ENCODE measurements at places on chromosomes 16 and 17.
A peak's percentile ranks its signal among the peaks of the same experiment; 100 is the strongest.

GRCh38 chr16:48047720-48048119, 108.1 kb downstream of the ABCC12 start:
- DNase-seq: no peak

- no peak for DNase-seq
Measured at GRCh38 chr17:56913353-56913866, 439 bp downstream of the TRIM25 start.

- DNase-seq: no peak
Measured at GRCh38 chr16:78884204-78884603, 716.3 kb downstream of the MAF start.

DNA sequence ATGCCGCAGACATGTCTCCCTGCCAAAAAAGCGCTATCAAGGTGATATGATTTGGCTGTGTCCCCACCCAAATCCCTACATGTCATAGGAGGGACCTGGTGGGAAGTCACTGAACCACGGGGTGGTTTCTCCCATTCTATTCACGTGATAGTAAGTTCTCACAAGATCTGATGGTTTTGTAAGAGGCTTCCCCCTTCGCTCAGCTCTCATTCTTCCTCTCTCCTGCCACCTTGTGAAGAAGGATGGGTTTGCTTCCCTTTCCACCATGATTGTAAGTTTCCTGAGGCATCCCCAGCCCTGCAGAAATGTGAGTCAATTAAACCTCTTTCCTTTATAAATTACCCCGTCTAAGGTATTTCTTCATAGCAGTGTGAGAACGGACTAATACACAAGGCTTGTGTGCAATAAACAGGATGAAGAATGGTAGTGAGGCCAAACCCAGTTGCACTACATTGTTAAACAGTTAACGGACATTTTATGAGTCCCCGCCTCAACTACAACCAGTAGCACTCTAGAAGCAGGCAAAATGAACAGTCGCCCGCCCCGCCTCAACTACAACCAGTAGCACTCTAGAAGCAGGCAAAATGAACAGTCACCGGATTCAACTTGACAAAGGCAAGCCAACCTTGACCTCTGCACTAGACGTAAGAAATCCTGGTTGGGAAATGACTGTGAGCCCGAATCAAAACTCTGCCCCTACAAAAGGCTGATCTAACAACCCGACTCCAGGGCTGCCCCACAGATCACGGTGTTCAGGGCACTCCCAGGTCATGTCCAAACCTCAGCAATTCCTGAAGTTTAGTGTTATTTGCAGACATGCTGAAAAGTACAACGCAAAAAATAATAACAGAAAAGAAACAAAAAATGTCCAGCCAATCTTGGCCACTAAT, 26.3 kb downstream of the VPS53 start:
- peak; percentile 21 for DNase-seq

DNA sequence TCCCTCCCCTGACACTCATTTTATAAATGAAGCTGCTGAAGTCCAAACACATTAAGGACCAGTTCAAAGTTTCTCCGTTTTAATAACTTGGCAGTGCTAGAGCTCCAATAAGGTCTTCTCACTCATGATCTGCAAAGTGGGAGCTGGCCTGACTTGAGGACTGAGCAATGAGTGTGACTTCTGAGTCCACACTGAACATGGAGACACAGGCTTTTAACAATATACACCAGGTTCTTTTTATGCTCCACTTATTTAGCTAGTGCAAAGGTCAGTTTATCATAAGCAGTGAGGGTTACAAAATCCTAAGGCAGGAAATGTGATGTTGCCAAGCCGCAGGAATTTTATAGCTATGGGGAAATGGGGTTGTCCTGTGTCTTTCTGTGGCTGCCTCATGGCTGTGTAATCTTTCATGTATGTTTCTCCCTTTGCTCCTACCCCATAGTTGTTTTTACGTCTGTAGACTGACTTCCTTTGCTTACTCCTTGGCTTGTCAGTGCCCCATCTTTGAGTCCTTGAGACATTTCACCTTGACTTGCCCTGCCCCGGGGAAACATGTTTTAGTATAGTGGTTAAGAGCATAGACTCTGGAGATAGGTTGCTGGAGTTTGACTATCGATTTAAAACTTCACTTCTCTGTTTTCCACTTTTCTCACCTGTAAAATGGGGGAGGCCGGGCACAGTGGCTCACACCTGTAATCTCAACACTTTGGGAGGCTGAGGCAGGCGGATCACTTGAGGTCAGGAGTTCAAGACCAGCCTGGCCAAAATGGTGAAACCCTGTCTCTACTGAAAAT, 12.2 kb upstream of the MMD start:
- DNase-seq: no peak

DNA sequence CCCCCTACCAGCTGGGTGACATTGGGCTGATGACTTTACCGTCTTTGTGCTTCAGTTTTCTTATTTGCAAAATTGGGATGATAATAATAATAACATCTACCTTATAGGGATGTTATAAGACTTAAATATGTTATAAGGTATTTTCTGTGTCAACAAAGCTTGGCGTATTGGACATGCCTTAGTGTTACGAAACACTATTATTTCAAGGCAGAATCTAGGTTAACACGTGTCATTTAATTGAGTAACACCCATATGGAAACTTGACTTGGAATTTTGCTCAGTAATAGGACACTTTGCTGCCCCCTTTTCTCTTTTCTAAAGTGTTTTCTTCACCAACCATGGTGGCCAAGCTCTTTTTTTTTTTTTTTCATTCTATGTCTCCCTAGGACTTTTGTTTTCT, 294.2 kb upstream of the SALL1 start:
- no peak for DNase-seq

- DNase-seq: peak; percentile 92
Measured at GRCh38 chr17:76276461-76277299, 11.5 kb downstream of the UBALD2 start.

GRCh38 chr16:85617948-85618347, 4.8 kb downstream of the GSE1 start:
- peak; percentile 32 for DNase-seq

- DNase-seq: no peak
Measured at GRCh38 chr16:57000271-57001025, 11.1 kb downstream of the NLRC5 start.

DNA sequence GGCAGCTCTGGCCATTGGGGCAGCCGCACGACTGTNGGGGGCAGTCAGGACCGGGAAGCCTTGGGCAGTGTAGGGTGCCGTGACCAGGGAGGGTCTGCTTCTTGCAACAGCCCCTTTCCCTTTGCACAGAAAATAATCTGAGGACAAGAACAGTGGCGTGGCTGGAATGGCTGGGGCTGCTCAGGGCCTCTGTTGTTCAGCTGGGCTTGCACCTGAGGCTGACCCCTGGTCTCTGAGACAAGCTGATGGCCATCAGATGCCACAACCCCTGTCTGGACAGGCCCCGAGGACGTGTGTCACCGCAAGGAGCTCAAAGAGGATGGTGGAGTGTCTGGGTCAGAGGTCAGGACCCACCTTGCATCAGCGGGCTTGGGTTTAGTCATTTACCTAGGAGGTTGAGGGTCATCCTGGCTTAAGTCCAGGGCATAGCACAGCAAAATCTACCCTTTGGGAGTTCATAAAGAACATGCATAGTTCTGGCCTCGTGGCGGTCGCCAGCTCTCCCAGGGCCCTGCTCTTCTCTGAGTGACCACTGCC, 46.9 kb downstream of the METRNL start:
- no peak for DNase-seq

- no peak for DNase-seq
Measured at GRCh38 chr17:269616-270514, 82.7 kb downstream of the RPH3AL start.

- no peak for DNase-seq
Measured at GRCh38 chr16:84614623-84614967, 3.3 kb downstream of the COTL1 start.

- peak; percentile 52 for DNase-seq
Measured at GRCh38 chr17:7932483-7932891, 481 bp downstream of the CNTROB start.

- no peak for DNase-seq
Measured at GRCh38 chr17:42034059-42034458, 14.2 kb downstream of the NKIRAS2 start.

DNA sequence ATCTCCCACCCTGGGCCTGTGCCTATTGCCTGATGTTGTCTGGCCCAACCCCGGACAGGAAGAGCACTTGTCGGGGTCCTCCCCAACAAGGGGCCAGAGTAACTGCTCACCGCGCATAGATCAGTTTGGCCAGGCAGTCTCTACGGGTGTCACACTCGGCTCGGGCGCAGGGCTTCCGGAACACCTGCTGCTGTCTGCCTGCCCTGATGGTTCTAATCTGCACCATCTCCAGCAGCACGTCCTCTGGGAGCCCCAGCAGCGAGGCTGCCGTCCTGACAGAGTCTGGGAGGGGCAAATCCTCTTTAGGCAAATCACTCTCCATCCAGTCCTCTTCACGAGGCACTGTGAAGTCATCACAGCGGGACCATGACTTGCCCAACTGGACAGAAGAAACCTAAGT, 24.0 kb downstream of the MYO19 start:
- no peak for DNase-seq

GRCh38 chr17:8117980-8118768, at the start of gene ALOXE3:
ALOXE3 (minus strand) TSS chr17:8118514; CDS start chr17:8117990, 524 bp downstream.
- DNase-seq: peak; percentile 73

DNA sequence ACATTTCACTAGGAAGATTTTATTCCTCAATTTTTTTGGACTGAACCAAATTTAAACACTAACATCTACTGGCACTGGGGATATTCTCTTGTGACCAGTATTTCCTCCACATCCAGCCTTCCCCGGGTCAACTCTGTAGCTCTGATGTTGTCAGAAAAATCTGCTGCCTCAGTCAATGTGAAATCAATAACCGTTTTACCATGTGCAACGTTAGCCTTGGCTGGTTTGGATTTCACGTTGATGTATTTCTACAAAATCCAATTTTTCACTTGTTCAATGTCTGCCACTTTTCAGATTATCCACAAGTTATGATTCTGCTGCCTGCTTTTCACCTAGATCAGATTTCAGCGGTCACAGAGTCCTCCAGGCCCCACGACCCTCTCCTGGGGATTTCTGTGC, 7.1 kb downstream of the SGCA start:
- DNase-seq: no peak

- no peak for DNase-seq
Measured at GRCh38 chr17:61783556-61784304, 79.6 kb downstream of the BRIP1 start.

DNA sequence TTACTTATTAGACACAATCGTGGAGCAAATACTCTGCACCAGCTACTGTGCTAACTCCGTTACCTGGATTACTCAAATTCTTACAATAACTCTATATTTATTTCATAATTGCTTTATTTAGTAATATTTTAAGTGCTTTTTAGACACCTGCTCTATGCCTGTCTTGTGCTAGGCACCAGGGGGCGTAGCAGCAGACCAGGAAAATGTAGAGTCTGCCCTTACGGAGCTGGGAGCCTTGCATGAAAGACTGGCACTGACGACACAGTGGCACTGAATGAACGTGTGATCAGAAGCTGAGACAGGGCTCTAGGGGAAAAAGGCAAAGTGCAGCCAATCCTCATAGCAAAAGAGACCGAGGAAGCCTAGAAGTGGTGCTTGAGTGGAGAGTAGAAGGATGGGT, 486.5 kb downstream of the CDH13 start:
- peak; percentile 22 for DNase-seq

DNA sequence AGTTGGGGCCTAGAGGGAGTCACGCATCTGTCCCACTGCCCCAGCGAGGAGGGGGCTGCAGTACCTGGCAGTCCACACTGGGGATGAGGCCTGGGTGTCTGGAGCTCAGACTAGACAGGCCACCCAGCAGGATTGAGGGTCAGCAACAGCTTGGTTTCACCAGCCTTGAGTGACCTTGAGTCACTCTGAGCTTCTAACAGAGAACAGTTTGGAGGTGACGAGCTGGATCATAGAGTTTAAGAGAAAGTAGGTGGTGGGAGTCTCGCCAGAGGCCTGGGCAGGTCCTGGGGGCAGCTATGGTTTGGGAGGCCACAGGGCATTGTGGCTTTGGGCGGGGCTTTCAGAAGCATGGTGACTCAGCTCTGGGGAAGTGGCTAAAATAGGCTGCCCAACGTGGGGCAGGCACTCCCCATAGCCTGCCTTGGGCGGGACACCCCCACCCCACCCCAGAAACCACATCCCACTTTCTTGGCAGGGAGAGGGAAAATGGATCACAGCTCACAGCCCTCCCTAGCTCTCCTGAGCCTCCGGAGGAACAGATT, 20.5 kb downstream of the CDC42EP4 start:
- DNase-seq: no peak

DNA sequence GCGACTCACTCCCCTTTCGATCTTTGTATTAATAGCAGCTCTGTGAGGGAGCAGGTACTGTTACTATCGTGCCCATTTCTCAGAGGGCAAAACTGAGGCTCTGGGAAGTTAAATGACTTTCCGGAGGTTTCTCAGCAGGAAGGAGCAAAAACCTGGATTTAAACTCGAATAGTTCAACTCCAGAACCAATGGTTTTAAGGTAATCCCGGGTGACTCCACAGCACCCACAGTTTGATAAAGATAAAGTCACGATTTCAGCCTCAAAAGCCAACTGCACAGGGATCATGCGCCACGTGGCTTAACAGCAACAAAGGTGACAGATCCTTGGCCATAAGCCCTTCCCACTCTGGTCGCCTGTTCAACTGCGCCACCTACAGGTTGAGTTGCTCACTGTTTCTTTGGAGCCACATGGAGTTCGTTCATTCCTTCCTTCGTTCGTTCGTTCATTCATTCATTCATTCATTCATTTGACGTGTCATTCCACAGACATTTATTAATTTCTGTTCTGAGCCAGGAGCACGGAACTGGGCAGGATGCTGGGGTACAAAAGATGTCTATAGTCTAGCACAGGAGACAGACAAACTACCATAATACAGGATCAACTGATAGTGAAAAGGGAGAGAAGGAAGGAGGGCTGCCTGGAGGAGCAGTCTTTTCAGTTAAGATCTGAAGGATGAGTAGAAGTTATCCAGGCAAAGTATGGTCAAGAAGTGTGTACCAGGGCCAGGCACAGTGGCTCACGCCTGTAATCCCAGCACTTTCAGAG, 134.8 kb downstream of the HS3ST2 start:
- DNase-seq: peak; percentile 88

DNA sequence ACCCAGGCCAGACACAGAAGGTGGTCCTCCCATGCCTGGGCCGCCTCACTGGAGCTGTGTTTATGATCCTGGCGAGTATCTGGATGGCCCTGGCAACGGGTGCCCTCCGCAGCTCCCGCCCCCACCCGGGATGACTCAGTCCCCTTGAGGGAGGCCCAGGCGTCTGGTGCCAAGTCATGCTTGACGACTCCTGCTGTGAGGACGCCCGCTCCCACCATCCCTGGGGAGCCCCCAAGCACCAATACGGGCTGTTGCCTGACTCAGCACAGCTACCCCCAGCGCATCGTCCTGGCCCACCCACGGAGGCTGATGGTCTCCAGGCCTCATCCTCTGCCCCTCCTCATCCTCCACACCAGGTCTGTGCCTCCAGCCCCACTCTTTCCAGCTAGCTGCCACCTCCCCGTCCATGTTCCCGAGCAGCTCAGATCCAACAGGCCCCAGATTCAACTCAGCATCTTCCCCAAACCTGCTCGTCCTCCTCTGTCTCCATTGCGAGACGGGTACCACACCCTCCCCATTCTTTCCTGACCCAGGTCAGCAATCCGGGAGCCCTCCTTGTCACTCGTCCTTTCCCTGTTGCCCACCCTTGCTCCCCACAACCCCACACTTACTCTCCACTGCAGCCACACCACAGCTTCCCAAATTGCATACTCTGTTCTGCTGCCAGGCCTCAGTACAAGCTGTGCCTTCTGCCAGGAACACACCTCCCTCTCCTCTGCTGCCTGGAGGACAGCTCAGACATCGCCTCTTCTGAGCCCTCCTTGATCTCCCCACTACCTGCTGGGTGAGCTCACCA, 2.6 kb downstream of the CAMKK1 start:
- peak; percentile 35 for DNase-seq
